ENCODE measurements at places on chromosomes 5 and 9.

GRCh38 chr5:177508837-177509236 lies 789 bp downstream of the DOK3 start:
- DNase-seq, result no peak

GRCh38 chr9:68964102-68964541 lies 49.8 kb downstream of the PRKACG start:
- no peak for DNase-seq

DNA sequence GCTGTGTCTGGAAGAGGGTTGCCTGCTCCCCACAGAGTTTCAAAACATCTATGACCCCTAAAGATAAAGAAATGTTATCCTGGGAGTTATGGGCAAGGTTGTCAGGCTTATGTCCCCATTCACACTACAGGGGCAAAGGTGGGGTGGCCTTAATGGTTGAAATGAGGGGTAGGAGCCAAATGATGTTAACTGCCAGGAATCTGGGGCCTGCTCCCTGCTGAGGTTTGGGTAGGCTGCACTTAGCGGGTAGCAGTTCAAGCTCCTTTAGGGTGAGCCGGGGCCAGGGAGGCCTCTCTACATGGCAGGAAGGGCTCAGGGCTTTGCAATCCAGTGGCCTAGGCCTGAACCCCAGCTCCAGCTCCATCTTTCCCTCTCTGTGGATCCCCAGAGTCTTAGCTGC lies 3.0 kb downstream of the FGF18 start:
- no peak for DNase-seq

- DNase-seq, result no peak
Observed at GRCh38 chr9:124381170-124381945, 33.9 kb downstream of the PSMB7 start.

DNA sequence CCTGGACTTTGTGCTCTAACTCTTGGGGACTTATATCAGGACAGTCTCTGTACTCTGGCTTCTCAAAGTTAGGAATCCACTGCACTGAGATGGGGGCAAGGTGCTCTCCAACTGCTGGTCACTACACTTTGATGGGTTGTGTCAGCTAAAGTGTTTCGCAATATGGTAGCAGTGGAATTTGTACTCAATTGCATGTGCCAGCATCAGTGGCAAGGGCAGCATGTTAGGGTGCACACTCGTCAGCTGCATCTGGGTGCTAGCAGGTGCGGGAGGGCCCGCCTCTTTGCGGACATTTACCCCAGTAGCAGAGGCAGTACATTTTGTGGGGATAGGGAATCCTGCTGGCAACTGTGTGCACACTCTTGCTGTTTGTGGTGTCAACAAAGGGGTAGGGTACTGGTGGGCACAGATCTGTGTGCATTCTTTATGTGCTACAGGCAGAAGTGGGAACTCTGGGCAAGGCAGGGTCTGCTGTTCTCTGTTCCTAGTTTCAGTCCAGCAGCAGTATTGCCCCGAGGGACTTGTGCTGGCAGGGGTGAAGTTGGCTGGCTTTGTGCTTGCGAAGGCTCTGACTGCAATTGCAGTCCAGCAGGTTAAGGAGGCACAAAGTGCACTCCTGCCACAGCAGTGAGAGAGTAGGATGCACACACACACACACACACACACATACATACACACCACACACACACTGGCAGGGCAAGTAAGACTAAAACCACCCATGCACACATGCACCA lies 924.8 kb upstream of the CDH9 start:
- DNase-seq, result no peak

DNA sequence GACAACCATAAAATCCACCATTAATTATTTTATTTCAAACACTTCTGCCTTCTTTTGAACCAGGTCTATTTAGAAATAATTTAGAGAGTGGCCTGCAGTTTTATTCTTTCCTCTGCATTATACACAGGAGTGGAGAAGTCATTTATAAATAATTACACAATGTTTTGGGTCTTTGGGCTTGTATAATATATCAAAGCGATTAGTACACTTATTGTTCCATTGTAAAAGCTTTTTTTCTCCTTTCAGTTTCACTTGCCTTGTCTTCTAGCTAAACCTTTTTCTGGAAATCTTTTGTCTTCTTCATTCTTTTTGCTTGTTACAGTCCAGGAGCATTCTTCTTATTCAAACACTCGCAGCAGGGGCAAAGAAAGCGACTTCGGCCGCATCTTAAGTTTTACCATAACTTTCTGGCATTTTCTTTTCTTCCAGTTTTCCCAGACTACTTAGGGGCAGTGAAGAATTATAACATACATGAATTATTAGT lies 7.3 kb upstream of the NEUROG1 start:
- DNase-seq, result no peak

- DNase-seq, result no peak
Observed at GRCh38 chr5:117863586-117864296, 1124.6 kb downstream of the DTWD2 start.

DNA sequence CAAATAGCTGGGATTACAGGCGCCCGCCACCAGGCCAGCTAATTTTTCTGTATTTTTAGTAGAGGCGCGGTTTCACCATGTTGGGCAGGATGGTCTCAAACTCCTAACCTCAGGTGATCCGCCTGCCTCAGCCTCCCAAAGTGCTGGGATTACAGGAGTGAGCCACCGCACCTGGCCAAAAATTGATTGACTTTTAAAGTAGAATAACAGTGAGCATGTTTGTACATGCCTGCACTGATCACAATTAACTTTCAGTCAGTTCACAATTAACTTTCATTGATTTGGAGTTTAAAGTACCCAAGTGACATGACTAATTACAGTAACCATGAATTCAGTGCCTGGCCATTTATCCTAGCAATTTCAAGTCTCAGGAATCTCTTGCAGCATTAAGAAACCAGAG lies 61.3 kb downstream of the ANKH start:
- DNase-seq, result no peak

All from stimulated activated CD8-positive, alpha-beta memory T cell treated with anti-CD3 and anti-CD28 coated beads, Interleukin-2, amount 100 ng/mL, for 1 hour (primary cell).